ENCODE measurements at places on chromosomes 5 and 9.
A peak's percentile ranks its signal among the peaks of the same experiment; 100 is the strongest.

DNA sequence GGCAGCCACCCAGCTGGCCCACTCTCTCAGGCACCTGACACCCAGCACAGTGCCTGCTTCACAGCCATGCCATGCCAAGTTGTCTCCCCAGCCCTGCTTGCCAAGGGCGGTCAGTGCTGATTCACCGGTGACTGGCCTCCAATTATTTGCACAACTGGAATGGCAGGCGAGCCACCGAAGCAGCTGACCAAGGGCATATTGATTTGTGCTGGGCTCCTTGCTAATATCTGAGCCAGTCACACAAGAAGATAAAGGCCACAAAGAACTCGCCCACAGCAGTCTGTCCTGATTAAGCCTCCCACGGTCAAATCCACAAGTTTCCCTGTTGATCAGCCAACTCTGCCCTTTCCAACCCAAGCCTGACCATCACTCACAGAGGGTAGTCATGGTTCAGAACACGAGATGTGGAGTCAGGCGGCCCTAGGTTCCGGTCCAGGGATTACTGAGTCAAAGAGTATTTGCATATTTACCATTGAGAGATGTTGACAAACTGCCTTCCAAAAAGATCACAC lies 6.4 kb upstream of the EEIG1 start:
- peak; percentile 77 for DNase-seq

DNA sequence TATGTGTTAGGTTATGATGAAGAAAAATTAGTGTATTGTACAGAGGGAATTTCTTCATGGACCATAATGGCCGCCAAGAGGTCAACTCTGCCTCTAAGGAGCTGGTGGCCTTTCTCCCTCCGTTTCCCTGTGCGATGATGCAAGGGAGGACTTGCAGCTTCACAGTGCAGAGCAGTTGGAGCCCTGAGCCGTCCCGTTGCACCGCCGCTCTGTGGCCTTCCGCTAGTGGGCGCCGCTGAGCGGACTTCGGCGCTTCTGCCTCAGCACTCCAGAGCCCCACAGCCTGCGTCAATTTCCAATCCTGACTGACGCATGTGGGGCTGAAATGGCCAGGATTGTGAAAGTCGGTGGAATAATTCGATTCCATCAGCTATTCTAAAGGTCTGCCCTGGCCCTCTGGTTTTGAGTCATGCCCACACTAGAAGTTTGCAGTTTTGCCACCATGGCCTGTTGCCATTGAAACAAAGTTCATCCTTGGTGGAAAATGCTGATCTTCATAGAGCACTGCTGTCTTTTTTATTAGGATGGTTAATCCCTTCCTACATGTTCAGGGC lies 22.7 kb upstream of the LECT2 start:
- peak; percentile 13 for DNase-seq

GRCh38 chr9:70778568-70778967 lies 342.9 kb downstream of the TRPM3 start:
- DNase-seq: no peak

- no peak for DNase-seq
Measured at GRCh38 chr5:94473936-94474335, 144.5 kb downstream of the KIAA0825 start.

GRCh38 chr9:7408845-7409244 lies 390.7 kb downstream of the DMAC1 start:
- no peak for DNase-seq

DNA sequence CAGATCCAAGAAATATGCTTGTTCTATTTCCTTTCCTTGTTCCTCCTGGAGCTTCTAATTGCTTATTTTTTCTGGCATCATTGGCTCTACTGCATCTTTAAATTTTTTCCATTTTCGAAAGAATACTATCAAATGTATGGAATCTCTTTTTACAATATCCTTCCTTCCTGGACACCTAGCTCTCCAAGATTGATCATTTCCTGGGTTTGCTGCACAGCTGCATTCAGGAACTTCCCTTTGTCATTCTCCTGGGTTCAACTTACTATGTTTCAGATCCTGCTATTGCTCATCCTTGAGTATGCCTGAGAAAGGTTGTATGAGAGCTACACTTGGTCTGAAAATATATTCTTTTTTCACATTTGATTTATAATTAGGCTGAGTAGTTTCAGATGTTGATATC lies 73.7 kb upstream of the ERCC6L2 start:
- DNase-seq: no peak

DNA sequence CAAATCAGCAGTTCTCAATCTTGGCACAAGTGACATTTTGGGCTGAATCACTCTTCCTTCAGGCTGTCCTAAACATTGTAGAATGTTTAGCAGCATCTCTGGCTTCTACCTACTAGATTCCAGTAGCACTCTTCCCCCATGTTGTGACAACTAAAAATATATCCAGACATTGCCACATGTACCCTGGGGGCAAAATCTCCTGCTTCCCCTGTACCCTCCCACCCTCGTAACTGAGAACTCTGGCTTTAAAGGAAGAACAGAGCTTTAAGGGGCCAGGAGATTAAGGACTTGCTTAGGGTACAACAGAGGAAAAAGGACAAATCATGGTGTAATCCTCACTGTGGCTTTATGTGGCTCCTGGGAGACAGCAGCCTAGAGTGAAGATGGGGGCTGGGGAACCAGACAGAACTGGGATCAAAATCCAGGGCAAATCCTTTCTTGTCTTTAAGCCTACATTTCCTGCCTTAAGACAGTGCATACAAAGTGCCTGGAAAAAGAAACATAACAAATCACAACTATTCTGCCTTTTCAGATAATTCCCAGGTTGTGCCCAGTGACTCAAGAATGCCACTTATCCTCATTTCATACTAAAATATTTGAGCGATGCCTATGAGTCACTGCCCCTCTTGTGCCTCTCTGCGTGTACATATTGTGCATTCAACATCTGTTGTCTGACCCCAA lies 109.3 kb downstream of the DAPK1 start:
- DNase-seq: no peak

DNA sequence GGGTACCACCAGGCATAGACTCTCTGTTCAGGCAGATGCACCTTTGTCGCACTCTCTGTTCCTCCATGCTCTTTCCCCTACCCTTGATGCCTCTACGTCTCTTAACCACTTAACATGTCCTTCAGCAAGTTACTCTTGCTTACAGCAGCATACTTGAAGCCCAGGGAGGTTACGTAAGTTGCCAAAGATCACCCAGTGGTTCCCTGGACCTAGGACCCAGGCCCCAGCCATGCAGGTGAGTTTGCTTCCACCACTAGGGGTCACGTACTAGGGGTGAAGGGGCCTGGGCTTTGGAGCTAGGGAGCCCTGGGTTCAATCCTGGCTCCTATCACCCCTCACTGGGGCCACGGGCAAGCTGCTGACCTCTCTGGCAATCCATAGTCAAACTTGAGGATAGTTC lies 8.9 kb downstream of the AKNA start:
- DNase-seq: no peak

DNA sequence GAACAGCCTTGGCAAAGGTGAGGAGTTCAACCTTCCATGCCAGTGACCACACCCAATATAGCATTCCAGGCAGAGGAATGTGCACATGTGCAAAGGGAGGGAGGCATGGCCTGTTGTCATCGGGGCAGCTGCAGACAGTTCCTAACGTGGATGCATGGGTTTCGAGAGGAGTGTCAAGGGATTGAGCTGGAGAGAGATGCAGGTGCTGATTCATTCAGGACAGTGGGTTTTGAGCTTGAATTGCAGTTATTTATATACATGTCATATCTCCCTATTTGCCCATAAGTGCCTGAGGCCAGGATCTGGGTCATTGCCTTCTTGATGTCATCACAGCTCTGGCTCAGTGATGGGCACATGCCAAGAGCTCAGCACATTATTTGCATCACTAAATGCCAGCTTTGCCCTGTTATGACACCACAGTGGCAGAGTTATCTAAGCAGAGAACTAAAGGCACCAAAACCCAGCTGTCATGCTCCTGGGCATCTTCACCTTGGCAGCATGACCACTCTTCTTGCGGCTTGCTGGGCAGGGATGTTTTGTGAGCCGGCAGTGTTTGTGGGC lies 278.0 kb downstream of the NTRK2 start:
- no peak for DNase-seq

DNA sequence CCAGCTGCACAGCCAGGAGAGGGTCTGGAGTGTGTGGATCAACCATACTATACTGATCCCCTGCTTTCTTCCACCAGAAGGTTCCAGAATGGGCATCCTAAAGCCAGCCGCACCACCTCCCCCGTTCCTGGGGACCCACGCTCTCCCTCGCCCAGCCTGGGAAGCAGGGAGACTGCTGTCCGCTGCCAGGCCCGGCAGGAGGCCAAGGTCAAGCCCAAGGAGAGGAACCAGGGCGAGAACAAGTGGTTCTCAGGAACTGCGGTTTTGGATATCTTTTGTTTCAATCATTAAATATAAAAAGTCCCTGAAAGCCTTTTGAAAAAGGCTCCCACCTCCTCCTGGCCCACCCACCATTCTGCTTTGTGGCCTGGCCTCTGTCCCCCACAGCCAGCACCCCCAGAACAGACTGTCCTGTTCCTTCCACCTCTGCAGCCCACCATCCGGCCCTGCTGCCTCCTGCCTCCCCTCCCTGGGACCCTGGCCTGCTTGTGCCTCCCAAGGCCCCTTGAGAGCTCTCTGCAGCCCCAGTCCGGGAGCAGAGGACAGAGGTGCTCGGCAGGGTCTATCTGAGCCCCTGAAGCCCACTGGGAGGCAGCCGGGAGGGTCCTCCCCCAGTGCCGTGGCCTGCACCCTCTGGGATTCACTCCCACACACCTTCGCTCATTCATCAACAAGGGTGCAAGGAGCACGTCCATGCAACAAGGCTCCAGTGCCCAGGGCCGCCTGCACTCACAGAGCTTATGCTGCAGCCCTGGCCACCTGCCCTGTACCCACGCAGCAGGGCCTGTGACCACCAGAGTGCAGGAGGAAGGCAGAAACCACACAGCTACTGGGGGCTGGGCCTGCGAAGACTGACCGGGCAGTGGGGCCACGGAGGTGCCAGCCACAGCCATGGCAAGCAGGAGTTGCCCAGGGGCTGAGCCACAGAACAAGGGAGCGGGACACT lies 614 bp upstream of the LCN6 start:
- peak; percentile 53 for DNase-seq

- DNase-seq: peak; percentile 98
Measured at GRCh38 chr5:56588636-56589480, 226.5 kb upstream of the MAP3K1 start.

- DNase-seq: peak; percentile 64
Measured at GRCh38 chr5:180291234-180291940, 496 bp downstream of the MAPK9 start.

GRCh38 chr5:51686622-51687021 lies 303.4 kb downstream of the ISL1 start:
- DNase-seq: no peak

DNA sequence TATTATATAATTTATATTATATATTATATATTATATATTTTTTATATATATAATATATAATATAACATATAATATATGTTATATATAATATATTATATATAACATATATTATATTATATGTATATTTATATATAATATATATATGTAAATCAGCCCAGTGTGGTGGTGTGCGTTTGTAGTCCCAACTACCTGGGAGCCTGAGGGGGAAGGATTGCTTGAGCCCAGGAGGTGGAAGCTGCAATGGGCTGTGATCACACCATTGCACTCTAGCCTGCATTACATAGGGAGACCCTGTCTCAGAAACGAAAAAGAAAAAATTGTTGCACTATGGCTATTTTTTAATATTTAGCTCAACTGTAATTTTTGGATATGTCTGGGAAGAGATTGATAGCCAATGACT lies 52.4 kb downstream of the NSD1 start:
- no peak for DNase-seq

DNA sequence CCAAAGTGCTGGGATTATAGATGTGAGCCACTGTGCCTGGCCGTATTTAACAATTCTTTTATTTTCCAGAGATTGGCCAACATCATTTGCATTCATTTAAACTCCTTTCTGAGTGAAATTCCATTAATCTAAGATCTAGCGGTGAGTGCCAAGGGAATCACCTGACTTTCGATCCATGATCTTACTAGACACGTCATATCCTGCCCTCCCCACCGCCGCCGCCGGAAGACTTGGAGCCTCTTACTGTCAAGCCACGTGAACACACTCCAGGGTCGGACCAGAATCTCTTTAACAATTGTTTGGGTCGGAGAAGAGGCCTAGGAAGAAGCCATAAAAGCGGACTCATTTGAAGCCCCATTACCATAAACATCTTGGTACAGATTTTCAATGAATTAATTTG lies 12.9 kb downstream of the INPP5E start:
- DNase-seq: no peak

DNA sequence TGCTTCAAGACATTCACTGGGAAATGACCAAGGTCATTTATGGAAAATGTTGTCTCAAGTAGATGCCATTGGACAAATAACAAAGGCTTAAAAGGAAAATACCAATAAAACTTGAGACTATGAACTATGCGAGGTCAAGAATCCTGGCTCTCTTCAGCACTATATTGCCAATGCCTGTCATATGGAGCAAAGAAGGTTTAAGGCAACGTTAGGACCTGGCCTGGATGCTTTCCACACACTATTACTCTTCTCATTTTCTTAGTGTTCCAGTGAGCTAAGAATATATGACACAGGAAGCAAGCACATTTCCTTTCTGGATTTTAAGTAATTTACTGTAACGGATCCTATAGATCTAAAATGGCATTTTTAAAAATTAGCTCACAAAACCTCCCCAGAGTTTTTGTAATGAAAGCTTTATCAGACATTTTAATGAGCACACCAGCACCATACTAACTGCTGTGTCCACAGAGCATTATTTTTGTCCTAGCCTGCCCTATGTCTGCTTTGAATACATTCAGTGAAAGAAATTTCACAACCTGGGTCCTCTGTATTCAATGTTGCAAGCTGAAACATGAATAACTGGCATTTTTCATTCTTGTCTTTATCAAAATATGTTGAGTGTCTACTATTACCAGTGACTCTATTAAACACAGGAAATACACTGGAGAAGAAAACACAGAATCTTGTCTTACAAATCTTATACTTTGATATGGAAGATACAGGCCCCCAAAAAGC lies 315.6 kb downstream of the CETN3 start:
- DNase-seq: no peak

GRCh38 chr9:112544477-112544876 lies 57.9 kb downstream of the KIAA1958 start:
- no peak for DNase-seq
